ENCODE measurements at places on chromosomes 13 and 19.

GRCh38 chr13:33235564-33235963 lies 50.0 kb downstream of the STARD13 start:
- no peak for DNase-seq

- peak; percentile 71 for DNase-seq
Observed at GRCh38 chr13:109412283-109412901, 374.0 kb downstream of the IRS2 start.

GRCh38 chr13:113448885-113449692 lies 4.2 kb downstream of the ADPRHL1 start:
- peak; percentile 97 for DNase-seq

DNA sequence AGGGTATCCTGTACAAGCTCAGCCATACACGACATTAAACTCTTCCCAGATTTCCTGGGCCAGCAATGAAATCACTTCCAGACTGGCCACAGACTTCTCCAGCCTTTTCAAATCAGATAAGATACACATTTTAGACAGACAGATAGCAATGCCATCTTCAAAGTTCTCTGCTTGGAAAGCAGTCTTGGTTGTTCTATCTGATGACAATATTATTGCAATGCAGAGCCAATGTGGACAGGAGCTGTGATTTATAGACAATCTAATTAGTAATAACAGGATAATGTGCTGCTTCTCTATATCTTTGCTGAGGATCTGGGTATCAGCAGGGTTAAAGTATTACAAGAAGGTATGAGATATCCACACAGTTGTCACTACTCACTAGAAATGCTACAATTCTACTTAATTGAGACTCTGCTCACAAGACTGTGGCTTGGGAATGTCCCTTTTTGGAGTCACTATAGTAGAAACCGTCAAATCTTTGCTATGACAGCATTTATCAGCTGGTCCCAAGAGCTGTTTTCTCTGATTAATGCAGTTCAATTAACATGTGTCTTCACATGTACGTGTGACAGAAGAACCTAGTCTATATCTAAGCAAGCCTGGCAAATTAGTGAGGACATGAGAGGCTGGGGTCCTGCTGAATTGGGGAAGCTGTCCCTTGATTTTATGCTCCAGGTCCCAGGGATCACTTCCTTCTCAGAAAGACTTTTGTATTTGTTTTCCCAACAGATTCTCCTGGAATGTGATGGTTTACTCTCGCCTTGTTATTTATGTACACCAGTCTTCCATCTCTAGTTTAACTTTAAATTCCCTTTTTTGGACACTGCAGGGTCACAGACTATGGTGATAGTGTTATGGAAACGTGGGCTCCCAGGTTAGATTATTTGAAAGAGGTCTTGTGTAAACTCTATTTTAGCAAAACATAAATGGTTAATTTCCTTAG lies 68.8 kb downstream of the COL4A1 start:
- DNase-seq, result no peak

DNA sequence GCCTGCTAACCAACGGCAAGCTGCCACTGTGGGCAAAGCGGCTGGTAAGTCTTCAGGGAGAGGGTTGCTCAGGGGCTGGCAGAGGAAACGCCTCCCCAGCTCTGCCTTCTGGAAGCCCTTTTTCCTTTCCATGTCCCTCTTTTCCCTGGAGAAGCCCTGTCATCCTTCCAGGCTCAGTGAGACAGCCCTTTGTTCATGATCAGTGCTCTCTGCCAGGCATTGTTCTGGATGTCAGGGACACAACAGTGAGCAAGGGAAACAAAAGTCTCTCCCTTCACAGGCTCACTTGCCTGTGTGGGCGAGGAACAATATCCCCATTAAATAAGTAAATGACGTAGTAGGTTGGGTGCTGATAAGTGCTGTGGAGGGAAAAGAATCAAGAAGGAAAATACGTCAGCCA lies 13.9 kb upstream of the OVOL3 start:
- no peak for DNase-seq

DNA sequence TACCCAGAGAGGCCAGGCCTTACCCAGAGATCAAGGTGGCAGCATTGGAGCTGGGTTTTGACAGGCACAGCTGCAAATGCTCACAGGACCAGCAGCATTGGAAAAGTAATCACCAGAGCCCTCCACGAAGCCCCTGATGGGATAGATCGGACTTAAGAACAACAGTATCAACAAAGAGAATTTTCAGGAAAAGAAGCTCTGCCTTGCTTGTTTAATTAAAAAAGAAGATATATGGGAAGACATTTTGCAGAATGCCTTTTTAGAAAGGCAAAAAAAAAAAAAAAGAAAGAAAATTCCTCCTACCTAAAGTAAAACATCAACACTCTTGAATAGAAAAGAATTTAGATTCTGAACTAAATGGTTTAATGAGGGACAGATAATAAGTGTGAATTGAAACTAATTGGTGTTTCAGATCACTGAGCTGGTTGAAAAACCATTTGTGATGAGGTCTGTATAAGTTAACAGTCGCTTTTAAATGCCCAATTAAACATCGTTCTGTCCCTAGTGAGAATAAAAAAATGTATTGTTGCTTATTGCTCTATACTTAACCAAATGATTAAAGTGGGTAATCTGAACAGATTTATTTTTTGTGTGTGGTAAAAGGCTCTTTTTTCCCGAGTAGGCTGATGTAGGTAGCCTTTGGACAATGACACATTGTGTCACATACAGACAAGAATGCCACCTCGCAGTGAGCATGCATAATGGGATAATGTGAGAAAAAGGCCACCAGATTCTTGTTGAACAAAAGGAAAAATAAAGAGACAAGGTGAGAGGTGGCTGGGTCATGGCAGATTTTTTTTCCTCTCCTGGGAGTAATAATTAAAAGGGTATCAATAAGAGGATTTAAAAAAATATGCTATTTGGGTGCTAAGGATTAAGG lies 93.0 kb upstream of the ARGLU1 start:
- DNase-seq, result no peak

DNA sequence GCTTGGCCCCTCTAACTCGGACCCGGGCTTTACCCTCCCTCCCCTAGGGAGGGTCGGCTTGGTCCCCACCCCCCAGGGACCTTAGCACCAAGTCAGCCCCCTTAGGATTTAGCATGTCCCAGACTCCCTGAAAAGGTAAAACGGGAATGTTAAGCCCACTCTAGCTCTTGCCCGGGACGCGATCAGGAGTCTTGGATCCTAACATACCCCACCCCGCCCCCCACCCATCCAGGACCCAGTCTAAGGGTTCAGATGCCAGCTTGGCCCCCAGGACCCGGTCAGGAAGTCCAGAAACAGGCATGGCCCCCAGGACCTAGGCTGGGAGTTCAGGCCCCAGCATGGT lies 437 bp downstream of the EPOR start:
- DNase-seq, result no peak

DNA sequence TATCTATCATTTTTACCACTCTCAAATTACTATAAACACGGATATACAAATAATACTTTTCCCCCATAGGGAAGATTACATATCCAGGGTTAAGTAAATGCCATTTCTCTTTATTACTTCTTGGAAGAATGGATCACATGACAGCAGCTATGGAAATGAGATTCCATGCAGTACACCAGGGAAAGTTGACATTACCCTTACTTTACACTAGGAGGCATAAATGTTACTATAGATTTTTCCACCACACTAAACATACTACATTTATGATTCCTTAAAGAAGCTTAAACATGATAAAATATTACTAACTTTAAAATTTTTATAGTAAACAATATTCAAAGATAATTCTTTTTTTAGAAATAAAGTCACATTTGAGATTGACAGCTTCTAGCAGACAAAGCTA lies 611.4 kb downstream of the PCDH9 start:
- DNase-seq, result peak; percentile 11

GRCh38 chr19:47755762-47756626 lies 10.6 kb downstream of the NOP53 start:
- no peak for DNase-seq

GRCh38 chr19:11159598-11160439 lies 4.2 kb upstream of the SPC24 start:
- DNase-seq, result no peak

GRCh38 chr13:70253834-70254233 lies 145.6 kb upstream of the KLHL1 start:
- DNase-seq, result peak; percentile 92
